Mesothelial cell of epicardium (in vitro differentiated cells): ENCODE measurements at places on chromosomes 2 and 18.

GRCh38 chr18:47748847-47749599 lies 181.4 kb downstream of the SMAD2 start:
- H3K4me3 ChIP-seq, result peak overlapping the region; percentile 59
- peak overlapping the region; percentile 28 for H3K27ac ChIP-seq
- no peaks in the 10 kb centered on the region for H3K36me3 ChIP-seq

GRCh38 chr2:118823633-118824032 lies 23.8 kb downstream of the EN1 start:
- H3K4me1 ChIP-seq, result peaks cover 21% of the 10 kb centered on the region
- H3K36me3 ChIP-seq, result no peaks in the 10 kb centered on the region
- no peak overlapping the region for H3K27ac ChIP-seq
- H3K4me3 ChIP-seq, result no peak overlapping the region
- no peak for DNase-seq

GRCh38 chr2:30272761-30273573 lies 41.6 kb downstream of the LBH start:
- H3K27ac ChIP-seq, result peak overlapping the region; percentile 67
- peaks cover 22% of the 10 kb centered on the region for H3K4me1 ChIP-seq
- H3K4me3 ChIP-seq, result no peak overlapping the region
- no peak for DNase-seq

DNA sequence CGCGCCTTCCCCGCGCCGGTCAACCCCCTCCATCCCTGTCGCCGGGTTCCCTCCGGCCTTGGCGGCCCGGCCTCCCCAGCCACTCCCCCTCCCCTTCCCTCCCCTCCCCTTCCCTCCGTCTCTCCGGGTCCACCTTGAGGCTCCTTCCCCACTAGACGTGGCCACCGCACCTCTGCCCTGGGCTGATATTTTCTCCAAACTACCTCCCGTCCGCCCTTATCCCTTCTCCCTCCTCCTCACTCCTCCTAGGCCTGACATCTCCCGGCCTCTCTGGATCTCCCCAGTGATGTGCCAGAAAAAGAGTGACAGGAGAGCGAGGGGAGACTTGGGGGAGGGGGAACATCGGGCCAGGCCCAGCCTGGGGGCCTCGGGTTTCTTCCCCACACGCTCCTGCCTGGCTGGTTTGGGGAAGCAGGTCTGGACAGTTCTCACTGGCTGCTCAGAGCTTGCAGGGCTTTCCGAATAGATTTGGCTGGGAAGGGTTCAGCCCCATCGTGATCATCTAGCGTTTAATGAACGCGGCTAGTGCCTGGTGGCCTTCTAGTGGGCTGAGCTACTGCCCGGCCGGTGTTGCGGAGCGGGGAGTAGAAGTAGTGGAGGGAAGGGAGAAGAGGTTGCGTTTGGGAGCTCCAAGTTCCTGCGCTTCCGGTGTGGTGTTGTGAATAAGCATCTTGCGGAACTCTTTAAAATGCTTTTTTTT lies 641 bp downstream of the MAPRE3 start:
- peak overlapping the region; percentile 48 for H3K27ac ChIP-seq
- H3K4me1 ChIP-seq, result peaks cover 17% of the 10 kb centered on the region
- H3K4me3 ChIP-seq, result peak overlapping the region; percentile 71
- H3K36me3 ChIP-seq, result no peaks in the 10 kb centered on the region
- peaks cover 48% of the 10 kb centered on the region for H3K27me3 ChIP-seq

- H3K36me3 ChIP-seq, result no peaks in the 10 kb centered on the region
- DNase-seq, result no peak
- H3K27me3 ChIP-seq, result peaks cover 52% of the 10 kb centered on the region
- no peaks in the 10 kb centered on the region for H3K4me1 ChIP-seq
- no peak overlapping the region for H3K4me3 ChIP-seq
- no peak overlapping the region for H3K27ac ChIP-seq
Measured at GRCh38 chr2:26559556-26559955, 81.6 kb downstream of the CIB4 start.

- DNase-seq, result no peak
- H3K27me3 ChIP-seq, result no peaks in the 10 kb centered on the region
- peaks cover 75% of the 10 kb centered on the region for H3K36me3 ChIP-seq
Measured at GRCh38 chr2:196131949-196132925, 39.1 kb downstream of the STK17B start.
